ENCODE measurements at places on chromosomes 5 and 9.

DNA sequence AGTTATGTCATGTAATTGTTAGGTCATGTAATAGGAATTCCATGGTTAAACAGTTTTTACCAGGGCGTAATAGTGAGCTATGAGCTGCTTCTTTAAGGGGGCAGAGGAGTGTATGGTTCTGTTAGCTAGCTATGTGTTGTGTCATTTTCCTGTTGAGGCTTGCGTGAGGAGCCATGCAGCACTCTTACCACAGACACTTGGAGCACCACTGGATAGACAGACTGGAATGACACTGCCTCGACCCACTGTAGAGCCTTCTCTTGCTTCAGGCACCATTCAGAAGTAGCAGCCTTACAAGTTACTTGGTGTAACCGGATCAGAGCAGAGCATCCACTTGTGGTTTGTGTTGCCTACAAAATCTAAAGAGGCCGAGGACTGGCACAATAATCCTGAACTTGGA is 28.3 kb upstream of the STOM start:
- DNase-seq, result no peak

DNA sequence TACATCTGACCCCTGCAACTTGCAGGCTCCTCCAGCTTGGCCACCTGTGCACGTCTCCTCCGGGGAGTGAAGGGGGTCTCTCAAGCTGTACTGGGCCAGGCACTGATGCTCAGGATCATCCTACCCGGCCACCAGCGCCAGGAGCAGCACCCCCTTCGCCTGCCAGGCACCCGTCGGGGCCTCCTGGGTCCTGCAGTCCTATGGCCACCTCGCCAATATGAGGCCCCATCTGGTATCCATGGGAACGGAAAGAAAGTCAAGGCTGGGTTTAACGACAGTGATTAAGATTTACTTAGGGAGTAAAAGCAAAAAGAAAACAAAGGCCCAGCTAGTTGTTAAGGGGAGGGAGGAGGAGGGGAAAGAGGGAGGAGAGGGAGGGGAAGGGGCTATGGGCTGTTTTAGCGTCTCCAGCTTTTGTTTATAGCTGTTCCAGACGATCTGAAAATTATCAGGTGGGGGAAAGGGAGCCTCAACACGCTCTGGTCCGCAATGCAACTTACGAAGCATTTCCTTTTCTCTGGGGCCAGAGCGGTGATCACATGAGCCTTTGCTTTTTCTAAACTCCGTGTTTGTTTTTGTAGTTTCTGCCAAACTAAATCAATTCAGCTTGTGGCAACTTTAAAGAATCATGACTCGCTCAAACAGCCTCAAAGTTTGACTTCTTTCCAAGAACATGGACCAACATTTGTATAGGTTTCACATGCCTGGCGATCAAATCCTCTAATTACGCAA is 132.4 kb downstream of the ROR2 start:
- DNase-seq, result no peak

GRCh38 chr5:108862211-108862610 is 114.5 kb downstream of the FER start:
- DNase-seq, result no peak

- no peak for DNase-seq
Observed at GRCh38 chr5:139177809-139178588, 20.2 kb downstream of the SIL1 start.

- no peak for DNase-seq
Observed at GRCh38 chr5:161382685-161383084, 163.8 kb downstream of the GABRB2 start.

DNA sequence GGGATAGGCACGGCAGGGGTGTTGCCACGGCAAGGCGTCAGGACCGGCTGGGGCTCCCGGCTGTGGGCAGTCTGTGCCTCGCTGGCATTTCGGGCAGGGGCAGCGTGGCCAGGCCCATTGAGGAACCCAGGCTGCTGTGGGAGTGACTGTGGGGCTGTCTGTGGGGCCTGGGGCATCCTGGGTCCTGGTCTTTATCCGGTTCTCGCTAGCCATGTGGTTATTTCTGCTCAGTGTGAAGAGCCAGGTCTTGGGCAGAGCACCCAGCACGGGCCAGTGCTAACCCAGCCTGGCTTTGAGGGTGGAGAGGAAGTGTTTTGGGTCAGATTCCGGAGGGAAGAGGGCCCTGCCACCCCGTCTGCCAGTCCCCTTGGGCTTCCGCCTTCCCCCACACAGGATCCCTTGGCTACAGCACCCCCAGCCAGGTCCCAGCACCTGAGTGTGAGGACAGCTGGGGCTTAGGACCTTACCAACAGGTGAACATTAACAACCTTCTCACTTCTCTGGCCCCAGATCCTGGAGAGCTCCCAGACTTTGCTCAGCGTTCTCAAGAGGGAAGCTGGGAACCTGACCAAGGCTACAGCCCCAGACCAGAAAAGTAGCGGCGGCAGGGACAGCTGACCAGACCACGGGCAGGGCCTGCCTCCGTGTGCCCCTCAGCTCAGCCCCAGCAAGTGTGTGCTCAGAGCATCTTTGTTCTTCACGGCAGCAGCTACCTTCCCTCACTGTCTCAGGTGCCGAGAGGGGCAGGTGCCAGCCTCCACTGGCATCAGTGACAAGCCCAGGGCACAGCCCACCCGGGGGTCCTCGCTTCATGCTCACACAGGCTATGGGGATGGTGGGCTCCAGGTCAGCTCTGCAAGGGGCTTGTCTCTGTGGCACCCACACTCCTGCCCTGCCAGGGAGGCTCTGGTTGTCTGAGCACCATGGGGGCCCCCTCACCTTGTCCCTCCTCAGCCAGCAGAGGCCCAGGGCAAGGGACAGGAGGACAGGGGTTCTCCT is 1.1 kb downstream of the SSNA1 start:
- DNase-seq, result no peak

DNA sequence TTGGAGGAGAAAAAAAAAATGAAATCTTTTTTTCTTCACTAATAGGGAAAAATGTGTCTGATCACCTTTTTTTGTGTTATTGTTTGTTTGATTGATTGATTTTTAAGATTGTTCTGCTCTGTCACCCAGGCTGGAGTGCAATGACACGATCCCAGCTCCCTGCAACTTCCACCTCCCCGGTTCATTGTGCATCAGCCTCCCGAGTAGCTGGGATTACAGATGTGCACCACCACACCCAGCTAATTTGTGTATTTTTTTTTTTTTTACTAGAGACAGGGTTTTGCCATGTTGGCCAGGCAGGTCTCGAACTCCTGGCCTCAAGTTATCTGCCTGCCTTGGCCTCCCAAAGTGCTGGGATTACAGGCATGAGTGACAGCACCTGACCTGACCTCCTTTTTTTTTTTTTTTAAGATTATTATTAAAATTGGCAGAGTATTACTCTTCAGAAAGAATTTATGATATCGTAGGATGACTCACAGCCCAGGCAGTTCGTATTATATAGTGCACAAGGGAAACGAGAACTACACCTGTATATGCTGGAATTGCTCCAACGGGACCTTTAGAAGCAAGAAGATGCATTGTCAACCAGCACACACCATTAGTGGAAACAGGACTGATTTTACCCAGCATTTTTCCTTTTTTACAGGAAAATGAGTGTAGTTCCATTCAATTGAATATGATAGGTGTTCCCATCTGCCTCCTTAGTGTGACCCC is 27.7 kb downstream of the FUBP3 start:
- no peak for DNase-seq

- DNase-seq, result no peak
Observed at GRCh38 chr5:96284727-96285389, 148.2 kb downstream of the PCSK1 start.

- DNase-seq, result no peak
Observed at GRCh38 chr9:125423964-125424363, 162.3 kb downstream of the GAPVD1 start.

Measured in CD4-positive, alpha-beta T cell treated with Interleukin-6 for 4 hours (primary cell).